Activated CD4-positive, alpha-beta memory T cell treated with anti-CD3 and anti-CD28 coated beads for 36 hours (primary cell): ENCODE measurements at places on chromosomes 4 and X. TPM values are rescaled to one million over a fixed set of nuclear protein-coding genes. Genes with fewer than 3 reads are reported as not detected.

GRCh38 chrX:3345281-3346191 lies 916 bp downstream of the MXRA5 start:
- DNase-seq = no peak

DNA sequence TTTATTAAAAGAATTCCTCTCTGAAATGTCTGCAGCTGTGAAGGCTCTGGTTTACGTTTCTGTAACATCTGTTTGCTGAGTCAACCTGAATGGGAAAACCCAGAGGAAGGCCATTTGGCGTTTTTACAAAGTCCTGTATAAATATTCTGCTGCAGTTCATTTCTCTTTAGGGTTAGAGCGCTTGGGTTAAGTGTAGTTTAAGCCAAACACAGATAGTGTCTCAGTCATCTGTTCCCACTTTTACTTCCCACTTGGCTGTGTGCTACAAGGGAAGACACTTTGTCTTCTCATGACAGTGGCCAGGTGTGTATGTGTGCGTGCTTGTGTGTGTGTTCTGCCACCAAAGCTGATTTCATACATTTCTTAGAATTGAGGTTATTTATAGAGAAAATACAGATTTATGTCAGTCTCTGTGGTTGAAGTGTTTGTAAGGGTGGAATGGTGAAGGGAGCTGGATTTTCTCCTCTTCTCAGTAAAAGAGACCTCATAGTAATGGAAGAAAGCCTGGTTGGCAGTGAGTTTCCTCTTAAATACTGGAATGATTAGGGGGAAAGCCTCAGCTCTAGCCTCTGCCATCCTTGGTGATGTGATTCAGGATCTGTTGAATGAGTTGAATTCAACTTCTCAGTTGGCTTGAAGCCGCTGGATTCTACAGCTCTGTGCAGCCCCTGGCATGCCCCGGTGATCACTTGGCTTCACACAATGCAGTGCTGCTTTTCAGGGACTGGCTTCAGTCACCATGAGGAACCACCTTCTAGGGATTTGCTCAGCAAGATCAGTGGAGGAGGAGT lies 50.6 kb downstream of the JADE1 start:
- DNase-seq = no peak

DNA sequence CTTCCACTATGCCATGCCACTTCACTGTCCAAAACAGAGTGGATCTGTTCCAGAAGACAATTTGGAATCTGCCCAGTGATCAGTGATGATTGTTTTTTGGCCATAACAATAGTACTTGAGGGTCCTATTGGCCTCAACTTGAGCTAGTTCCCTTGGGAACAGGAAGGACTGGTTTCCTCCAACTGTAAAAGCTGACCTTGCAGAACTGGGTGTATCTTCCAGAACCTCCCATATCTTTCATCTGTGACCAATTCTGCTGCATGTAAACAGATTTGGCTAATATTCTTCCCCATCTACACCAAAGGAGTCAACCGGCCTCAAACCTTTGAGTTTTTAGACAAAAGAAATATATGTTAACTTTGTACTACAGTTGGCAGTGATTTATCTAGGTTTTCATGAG lies 165.1 kb upstream of the TRPC5 start:
- no peak for DNase-seq

GRCh38 chrX:120299928-120300327 lies 11.3 kb downstream of the TMEM255A start:
- DNase-seq = no peak

Gene SERPINA7
- total RNA-seq = not detected

GRCh38 chr4:123661080-123661737 lies 264.6 kb downstream of the SPRY1 start:
- no peak for DNase-seq

DNA sequence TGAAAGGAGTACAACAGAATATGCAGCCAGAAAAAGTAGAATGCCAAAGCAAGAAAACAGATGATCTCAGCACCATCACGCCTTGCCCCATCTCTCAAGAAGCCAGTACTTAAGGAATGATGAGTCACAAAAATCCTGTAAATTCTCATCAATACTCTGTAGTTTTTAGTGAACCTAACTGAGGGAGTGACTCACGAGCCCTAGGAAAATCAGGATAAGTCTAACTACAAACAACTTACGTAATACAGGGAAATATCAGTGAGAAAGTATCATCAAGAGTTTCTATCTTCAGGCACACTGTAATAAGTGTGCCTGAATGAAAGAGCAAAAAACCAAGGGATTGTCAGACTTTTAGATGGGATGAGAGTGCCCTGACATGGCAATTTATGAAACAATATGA lies 644.4 kb downstream of the STPG2 start:
- no peak for DNase-seq

Gene PPP1R2C
- not detected for total RNA-seq
